ENCODE measurements at places on chromosomes 6 and 20. TPM values are rescaled to one million over a fixed set of nuclear protein-coding genes. Genes with fewer than 3 reads are reported as not detected.

DNA sequence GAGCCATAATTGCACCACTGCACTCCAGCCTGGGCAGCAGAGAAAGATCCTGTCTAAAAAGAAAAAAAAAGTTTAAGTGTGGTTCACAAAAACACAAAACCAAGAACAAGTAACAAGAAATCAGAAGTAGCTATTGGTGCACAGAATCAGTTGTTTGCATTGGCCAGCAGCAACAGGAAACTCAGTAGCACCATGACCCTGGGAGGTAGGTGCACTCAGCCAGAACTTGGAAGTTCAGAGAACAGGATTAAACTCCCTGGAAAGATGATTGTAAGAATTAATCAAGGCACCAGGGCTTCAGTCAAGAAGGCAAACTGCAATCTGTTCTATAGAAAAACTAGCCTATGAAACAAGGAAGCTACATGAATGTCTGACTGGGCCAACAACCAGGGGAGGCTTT is 267.9 kb downstream of the COL12A1 start:
- no peaks in the 10 kb centered on the region for H3K4me1 ChIP-seq
- H3K36me3 ChIP-seq: no peaks in the 10 kb centered on the region
- DNase-seq: no peak
- H3K4me3 ChIP-seq: no peak overlapping the region
- no peak overlapping the region for H3K27ac ChIP-seq

DNA sequence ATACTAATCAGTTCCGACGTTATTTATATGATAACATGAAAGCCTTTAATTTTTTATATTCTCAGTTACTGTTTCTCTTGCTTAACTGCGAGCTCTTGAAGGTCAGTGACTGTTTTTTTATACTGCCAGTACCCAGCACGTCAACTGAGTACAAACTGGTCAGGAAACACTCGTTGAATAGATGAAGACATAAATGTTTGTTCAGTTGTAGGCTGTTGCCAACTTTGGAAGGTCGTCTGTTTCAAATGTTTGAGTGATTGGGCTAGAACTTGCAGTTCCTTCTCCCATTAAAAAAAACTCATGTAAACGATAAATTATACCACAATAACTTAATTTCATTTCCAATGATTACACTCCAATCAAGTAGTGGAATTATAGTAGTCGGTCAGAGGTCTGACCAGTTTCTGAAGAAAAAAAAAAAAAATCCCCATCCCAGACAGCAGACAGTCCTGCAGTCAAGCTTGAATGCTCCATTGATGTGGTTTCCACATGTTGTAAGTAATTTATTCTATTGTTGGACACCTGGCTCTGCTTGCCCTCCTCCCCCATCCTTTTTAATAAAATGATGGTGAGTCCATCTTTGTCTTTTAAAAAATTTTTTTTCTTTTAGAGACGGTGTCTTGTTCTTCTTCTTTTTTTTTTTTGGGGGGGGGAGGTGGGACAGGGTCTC is 81.1 kb downstream of the SASH1 start:
- no peak overlapping the region for H3K27ac ChIP-seq
- H3K4me3 ChIP-seq: no peak overlapping the region
- H3K36me3 ChIP-seq: no peaks in the 10 kb centered on the region
- no peaks in the 10 kb centered on the region for H3K27me3 ChIP-seq
- H3K4me1 ChIP-seq: no peaks in the 10 kb centered on the region

- DNase-seq: no peak
- no peak overlapping the region for H3K4me3 ChIP-seq
- no peaks in the 10 kb centered on the region for H3K36me3 ChIP-seq
- H3K27me3 ChIP-seq: no peaks in the 10 kb centered on the region
- peaks cover 10% of the 10 kb centered on the region for H3K4me1 ChIP-seq
- no peak overlapping the region for H3K27ac ChIP-seq
Measured at GRCh38 chr20:47699818-47700217, 85.5 kb downstream of the SULF2 start.

DNA sequence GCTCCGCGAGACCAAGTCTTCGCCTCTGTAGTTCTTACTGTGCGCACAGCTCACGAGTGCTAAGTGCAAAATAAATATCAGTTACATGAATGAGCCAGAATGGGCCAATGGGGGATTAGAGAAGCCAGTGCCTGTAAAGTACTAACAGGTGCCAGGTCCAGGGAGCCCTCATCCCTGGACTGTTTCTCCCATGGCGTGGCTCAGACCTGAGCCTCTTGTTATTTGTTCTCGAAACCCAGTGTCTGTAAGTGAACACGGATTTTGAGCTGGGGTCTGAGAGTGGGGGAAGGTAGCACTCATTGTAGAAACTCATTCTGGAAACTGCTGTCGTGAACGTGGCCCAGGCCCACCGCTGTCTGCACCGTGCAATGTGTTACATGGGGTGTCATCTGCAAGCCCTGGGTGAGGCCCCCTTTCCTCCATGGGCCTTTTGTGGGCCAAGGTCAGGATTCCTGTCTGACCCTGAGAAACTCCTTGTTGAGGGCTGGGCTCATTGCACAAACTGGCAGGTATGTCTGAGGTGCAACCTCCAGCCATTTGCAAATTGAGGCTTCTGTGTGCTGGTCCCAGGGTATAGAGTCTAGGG is 154.7 kb downstream of the SYCP2 start:
- H3K4me3 ChIP-seq: no peak overlapping the region
- no peaks in the 10 kb centered on the region for H3K4me1 ChIP-seq
- no peaks in the 10 kb centered on the region for H3K36me3 ChIP-seq

GRCh38 chr6:617456-618100 is 39.3 kb downstream of the HUS1B start:
- no peaks in the 10 kb centered on the region for H3K27me3 ChIP-seq
- no peaks in the 10 kb centered on the region for H3K4me1 ChIP-seq
- peaks cover 8% of the 10 kb centered on the region for H3K36me3 ChIP-seq
- DNase-seq: no peak

The ELOVL2 gene
- polyA plus RNA-seq: not detected

The SIGLEC1 gene
- polyA plus RNA-seq: not detected

The ID4 gene
- polyA plus RNA-seq: not detected

All from GM12878 (cell line).